ENCODE measurements at places on chromosomes 7 and 10. TPM values are rescaled to one million over a fixed set of nuclear protein-coding genes. Genes with fewer than 3 reads are reported as not detected.

The PNLIPRP2 gene
- not detected for total RNA-seq

The GBX1 gene
- total RNA-seq = not detected

The CYP3A7 gene
- not detected for total RNA-seq

DNA sequence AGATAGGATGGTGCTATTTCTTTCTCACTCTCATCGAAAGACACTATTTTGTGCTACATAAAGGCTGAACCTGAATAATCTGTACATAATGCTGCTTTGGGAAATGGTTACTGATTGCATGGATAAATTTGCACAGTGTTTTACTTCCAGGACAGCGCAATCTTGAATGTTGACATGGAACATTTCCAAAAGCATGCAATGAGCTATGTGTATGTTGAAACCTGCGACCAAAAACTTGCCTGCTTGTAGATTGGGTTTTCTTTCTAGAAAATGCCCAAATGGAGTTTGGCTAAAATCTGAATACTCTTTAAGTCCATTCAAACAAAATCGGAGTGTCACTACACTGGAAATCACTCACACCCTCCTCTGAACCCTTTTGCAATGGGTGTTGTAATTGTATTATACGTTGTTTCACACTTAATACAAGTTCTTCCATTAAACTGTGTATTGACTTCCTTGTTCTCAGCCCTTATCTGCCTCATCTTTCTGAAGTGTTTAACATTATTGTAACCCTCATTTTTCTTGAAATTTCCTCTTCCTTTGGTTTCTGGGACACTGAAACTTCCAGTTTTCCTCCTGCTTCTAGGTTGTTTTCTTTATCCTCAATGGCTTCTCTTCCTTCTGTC, 73.7 kb upstream of the CAPZA2 start:
- H3K4me3 ChIP-seq = no peak overlapping the region
- peaks cover 15% of the 10 kb centered on the region for H3K36me3 ChIP-seq
- no peaks in the 10 kb centered on the region for H3K27me3 ChIP-seq
- 0 out of 2 replicates have a peak, but pooled peaks cover 3% of the 10 kb centered on the region for H3K4me1 ChIP-seq

The ACTL6B gene
- total RNA-seq = not detected

GRCh38 chr7:49371771-49372170, 401.7 kb upstream of the VWC2 start:
- H3K4me1 ChIP-seq = no peaks in the 10 kb centered on the region
- no peaks in the 10 kb centered on the region for H3K27me3 ChIP-seq
- H3K4me3 ChIP-seq = no peak overlapping the region
- DNase-seq = no peak
- no peak overlapping the region for H3K27ac ChIP-seq
- no peaks in the 10 kb centered on the region for H3K36me3 ChIP-seq

All from GM23248 (cell line).